ENCODE measurements at places on chromosomes 1 and 21. TPM values are rescaled to one million over a fixed set of nuclear protein-coding genes. Genes with fewer than 3 reads are reported as not detected.

The CD1E gene
- not detected for polyA plus RNA-seq

The OR2AK2 gene
- polyA plus RNA-seq = not detected

The GNAT2 gene
- polyA plus RNA-seq = not detected

The MARK1 gene
- polyA plus RNA-seq = 11.9 TPM

The CD244 gene
- polyA plus RNA-seq = not detected

The FMO3 gene
- 0.31 TPM for polyA plus RNA-seq

The KRTAP20-3 gene
- polyA plus RNA-seq = not detected

The ANGPTL3 gene
- polyA plus RNA-seq = 0.11 TPM

The MTHFR gene
- 122 TPM for polyA plus RNA-seq

The C4BPA gene
- polyA plus RNA-seq = 0.28 TPM

The LIPI gene
- polyA plus RNA-seq = not detected
